ENCODE measurements at places on chromosomes 1 and 21.
A peak's percentile ranks its signal among the peaks of the same experiment; 100 is the strongest.

DNA sequence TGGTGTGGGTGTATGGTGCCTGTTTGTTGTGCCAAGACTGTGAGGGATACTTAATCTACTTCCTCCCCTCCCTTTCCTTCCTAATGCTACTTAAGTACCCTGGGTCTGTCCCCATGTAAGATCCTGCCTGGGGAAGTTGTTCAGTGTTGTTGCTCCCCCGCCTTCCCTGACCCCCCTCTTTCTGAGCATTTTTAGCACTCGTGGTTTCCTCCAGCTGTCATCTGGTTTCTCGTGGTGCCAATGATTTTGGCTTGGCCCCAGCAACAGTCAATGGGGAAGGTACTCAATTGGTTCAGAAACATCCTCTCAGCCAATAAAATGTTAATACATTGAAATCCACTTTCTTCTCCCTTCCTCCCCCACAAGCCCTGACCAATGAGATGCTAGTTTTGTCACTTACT is 8.0 kb upstream of the B4GALT3 start:
- no peak for DNase-seq

GRCh38 chr1:196577386-196577785 is 30.9 kb downstream of the KCNT2 start:
- DNase-seq = no peak

- peak; percentile 76 for DNase-seq
Measured at GRCh38 chr1:59128239-59128736, 168.6 kb upstream of the FGGY start.

DNA sequence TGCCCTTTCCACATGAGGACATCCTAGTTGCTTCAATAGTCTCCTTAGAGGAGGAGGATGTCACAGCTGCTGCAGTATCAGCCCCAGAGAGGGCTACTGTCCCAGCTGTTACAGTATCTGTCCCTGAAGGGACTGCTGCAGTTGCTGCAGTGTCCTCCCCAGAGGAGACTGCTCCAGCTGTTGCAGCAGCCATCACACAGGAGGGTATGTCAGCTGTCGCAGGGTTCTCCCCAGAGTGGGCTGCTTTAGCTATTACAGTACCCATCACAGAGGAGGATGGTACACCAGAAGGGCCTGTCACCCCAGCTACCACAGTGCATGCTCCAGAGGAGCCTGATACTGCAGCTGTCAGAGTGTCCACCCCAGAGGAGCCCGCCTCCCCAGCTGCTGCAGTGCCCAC is 78.5 kb upstream of the BMP8A start:
- DNase-seq = no peak

DNA sequence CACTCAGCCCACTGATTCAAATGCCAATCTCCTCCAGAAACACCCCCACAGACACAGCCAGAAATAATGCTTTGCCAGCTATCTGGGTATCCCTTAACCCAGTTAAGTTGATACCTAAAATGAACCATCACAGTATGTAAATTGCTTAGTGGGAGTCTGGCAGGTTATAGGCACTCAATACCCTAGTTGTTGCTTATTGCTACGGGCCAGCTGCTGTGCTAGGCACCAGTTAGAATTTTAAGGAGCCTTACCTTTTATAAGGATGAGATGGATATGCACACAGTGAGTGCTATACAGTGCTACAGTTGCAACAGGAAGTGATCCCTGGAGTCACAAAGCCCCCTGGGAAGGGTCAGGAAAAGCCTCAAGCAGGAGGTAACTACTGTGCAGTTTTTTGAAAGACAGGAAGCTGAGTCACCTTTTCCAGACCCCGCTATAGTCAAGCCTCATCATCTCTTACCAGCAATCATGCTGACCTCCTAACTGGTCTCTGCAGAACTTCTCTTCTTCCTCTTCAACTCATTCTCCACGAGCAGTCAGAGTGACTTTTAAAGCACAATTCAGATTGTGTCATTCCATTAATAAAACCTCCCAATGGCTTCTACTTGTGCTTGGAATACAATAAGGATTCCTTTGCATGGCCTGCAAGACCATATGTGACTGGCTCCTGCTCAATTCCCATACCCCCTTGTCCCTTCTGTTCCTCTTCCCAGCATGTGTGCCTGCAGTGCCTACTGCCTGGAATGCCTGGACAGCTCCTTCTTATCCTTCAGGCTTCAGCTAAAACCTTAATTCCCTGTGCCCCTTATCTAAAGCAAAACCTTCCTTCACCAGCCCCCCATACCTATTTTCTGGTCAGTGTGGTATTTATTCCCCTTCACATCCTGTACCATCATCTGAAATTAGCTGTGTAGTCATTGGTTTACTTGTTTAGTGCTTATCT is 10.4 kb upstream of the TLR5 start:
- peak; percentile 48 for DNase-seq

DNA sequence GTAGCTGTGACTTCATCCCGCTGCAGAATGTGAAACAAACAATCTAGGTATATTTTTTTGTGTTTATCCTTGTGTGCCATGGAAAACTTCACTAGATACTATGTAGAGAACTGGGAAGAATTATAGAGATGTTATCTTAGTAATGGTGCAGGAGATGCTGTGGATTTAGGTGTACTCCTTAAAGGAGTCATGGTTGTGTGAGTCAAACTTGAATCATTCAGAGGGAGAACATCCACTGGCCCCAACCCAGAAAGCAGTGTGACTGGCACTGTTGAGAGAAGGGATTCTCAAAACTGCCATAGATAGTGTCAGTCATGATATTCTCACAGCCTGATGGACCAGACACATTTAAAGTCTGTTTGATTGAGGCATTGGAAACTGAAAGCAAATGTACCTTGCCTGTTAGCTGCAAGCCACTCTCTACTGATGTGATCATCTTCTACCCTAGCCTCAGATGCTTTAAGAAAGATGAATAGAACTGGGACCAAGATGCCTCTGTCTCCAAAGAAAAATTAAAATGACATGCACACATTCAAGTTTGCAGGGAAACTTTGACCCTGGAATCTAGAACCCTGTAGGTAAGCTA is 754.6 kb downstream of the MRPL39 start:
- no peak for DNase-seq

Data from kidney tubule cell (primary cell).